ENCODE measurements at places on chromosomes 1 and 21.
A peak's percentile ranks its signal among the peaks of the same experiment; 100 is the strongest.

- DNase-seq: no peak
Measured at GRCh38 chr1:220808345-220809186, 21.9 kb downstream of the MTARC1 start.

DNA sequence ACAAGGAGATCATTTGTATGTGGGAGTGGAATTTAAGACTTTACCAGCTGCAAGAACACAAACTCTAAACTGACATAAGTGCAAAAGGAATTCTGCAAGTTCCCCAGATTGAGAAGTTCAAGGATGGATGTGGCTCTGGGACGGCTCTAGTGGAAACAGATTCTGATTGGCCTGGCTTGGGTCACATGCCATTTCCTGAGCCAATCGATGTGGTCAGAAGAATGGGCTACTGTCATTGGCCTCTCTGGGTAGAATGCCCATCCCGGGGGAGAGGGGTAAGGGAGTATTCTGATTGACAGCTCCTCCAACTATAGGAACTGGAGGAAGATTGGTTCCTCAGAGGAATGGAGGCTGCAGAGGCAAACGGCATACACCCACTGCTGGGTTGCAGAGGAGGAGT is 6.0 kb upstream of the IFNLR1 start:
- DNase-seq: no peak

GRCh38 chr1:119870917-119871596 is 25.3 kb downstream of the ADAM30 start:
- peak; percentile 61 for DNase-seq

DNA sequence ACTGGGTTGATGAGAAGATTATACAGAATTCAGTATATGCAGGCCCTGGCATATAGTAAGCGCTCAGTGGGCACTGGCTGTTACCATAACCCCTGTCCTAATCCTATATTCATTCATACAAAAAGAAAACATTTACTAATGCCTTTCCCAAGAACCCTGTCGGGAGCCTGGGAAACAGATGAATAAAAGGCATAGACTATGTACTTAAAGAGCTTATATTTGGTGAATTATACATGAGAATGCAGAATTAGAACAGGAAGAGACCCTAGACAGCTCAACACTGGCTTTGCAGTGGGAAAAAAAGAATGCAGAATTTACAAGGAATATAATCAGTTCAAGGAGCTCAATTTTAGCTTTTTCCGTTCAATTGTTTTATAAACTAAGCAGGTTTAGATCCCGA is 10.9 kb downstream of the AK2 start:
- DNase-seq: no peak

DNA sequence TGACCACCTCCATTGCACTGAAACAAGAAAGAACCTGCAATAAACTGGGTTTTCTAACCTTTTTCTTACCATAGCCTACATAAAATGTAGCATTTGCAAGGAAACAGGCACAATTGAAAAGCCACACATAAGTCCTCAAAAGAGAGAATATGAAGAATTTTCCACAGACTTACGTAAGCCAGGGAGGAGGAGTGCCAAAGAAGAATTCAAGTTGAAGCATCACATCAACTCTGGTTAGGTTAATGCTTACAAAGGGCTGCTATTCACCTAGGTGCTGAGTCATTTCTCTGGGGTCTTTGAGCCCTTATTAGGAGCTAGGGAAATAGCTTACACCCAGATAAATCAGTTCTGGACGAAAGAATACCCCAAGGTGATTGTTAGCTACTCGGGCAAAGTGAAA is 9.6 kb downstream of the OSCP1 start:
- no peak for DNase-seq

- DNase-seq: no peak
Measured at GRCh38 chr1:34787461-34788420, 5.1 kb upstream of the GJA4 start.

DNA sequence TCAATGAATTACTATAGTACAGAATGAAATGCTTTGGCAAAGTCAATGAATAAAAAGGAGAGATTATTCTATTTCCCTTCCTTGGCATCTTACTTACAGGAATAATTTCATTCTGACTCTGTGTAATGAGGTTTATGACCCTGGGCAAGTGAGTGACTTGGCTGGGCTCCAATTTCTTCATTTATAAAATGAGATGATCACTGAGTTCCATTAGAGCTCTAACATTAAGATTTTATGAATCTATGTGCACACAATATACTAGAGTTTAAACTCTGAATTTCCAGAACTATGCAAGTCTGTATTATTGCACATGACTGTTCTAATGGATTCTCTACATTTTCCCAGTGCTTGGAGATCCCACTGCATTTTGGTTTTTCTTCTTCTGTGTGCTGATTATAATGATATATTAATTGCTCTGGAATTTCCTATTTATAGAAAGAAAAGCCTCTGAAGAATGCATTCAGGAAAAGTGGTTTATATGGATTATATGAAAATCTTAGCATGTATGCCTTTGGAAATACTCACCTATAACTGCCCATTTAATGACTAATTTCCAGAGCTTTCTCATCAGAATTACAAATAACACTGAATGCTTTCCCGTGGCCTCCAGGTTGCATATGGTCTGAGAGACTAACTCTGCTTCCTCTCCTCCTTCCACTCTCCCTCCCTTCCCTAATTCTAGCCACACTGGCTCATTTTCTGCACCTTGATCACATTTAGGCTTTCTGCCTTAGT is 97.4 kb upstream of the CHRM3 start:
- DNase-seq: no peak

DNA sequence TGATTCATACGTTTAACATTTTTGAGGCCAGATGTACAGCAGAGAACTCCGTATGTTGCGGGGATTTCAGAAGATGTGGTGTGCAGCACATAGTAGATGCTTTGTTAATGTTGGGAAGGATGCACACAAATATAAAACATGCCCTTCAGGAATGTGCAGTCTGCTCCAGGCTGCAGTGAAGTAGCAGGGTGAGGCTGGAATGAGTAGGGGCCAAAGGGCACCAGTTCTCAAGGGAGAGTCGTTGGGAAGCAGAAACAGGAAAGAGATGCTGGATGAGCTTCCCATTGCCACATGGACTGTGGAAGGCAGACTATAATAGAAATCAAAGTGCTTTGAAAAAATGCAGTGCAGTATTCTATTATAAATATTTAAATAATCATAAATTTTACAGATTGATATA is 126.9 kb downstream of the NOS1AP start:
- no peak for DNase-seq

GRCh38 chr21:40331804-40332203 is 464.6 kb downstream of the PCP4 start:
- no peak for DNase-seq

DNA sequence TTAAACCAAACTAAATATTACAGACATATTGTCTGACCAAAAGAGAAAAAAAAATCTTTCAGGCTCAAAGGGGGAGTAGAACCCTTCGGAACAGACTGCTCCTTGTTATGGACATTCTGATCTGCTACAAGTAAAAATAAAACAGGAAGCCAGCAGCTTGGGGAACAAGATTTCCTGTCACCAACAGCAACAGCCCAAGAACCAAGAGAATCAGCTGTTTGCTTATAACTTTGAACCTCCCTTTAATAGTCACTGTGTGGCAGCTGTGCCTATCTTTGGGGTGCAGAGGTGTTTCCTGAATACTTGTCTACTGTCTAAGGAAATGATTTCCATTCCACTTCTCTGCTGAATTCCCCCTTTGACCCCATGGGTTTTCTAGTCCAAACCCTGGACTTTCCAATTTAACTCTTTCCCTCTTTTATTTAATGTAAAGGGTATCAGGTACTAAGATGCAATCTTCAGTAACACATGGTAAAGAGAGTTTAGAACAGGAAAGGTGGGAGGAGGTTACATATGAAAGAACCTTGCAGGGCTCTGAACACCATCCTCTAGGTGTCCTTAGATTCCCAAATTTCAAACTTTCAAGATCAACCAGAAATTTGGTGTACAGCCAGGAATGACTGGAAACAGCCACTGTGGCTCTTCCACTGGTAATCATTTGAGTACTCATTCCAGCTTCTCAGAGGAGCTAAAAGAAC is 38.6 kb downstream of the GPR3 start:
- DNase-seq: peak; percentile 42

DNA sequence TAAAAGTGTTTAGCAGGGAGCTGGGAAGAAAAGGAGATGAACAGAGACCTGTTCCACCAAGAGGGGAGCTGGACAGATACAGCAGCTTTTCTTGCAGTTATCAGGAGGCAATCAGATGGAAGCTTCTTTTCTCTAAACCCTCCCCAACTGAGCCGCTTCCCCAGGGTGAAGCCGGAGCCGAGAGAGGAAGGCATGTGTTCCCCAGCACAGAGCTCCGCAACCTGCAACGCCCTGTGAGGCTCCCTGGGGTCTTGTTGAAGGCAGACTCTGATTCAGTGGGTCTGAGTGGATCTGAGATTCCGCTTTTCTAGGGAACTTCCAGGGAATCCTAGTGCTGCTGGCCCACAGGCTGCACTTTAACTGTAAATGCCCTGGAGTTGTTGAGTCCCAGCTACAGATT is 139.1 kb upstream of the COA6 start:
- no peak for DNase-seq

DNA sequence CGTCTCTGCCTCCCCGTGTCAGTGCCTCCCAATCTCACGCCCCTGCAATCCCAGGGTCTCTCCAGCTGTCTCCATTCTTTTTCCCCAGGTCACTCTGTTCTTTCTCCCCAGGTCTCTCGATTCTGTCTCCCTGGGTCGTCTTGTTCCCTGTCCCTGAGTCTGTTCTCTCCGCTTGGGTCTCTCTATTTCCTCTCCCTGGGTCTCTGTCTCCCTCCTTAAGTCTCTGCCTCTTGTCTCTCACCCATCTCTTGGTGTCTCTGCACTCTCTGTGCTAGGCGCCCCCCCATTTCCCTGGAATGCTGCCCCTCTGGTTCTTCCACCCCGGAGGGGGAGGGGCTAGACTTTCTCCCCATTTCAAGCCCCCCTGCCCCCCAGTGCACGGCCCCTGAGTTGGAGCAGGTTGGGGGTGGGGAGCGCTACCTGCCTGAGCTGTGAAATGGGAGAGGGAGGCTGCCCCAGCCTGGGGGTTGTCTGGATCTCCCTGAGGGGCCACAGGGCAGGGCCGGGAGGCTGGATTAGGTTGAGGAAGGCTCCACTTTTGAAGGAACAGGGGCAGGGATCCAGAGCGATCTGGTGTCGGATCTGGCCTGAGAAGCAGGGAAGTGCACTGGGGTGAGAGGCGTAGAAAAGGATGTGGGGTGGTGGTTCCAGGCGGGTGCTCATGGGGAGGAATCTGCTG is 1.4 kb downstream of the PTPRF start:
- DNase-seq: no peak

DNA sequence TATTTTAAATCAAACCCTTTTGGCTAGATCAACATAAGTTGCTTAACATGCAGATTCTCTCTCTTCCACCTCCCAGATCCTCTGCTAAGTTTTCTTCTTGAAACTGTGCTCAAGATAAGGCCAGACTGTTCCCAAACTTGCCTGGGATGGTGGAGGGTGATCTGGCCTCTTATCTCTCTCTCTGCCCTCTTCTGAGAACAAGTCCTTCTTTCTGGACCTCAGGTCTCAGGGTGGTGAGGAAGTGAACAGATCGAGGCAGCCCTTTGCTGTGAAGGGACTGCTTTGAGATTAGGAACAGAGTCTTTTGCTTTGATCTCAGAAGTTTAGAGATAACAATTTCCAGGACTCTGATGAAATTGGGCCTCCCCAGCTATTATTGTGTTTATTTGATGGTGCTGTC is 70.7 kb downstream of the HUNK start:
- no peak for DNase-seq

- no peak for DNase-seq
Measured at GRCh38 chr1:157274698-157275534, 136.7 kb upstream of the ETV3 start.

DNA sequence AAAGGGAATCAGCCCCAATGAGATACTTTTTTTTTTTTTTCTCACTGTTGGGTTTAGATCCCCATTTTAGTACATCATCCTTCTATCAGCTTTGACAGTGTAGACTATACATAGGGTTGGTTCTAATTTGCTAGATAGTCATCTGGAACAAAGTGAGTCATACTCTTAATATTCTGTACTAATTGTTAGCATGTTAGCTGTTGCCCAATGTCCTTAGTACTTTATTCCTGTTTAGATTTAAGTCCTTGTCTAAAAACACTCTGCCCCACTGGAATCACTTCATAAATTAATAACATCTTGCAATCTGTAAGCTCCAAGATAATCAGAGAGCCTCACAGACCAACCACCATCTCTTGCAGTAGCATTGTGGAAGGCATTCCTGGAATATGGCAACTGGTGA is 209.8 kb upstream of the KIAA0040 start:
- DNase-seq: no peak

- peak; percentile 16 for DNase-seq
Measured at GRCh38 chr1:99004254-99004860, 304 bp downstream of the PLPPR5 start.

GRCh38 chr1:30662291-30662840 is 61.0 kb downstream of the MATN1 start:
- DNase-seq: no peak

DNA sequence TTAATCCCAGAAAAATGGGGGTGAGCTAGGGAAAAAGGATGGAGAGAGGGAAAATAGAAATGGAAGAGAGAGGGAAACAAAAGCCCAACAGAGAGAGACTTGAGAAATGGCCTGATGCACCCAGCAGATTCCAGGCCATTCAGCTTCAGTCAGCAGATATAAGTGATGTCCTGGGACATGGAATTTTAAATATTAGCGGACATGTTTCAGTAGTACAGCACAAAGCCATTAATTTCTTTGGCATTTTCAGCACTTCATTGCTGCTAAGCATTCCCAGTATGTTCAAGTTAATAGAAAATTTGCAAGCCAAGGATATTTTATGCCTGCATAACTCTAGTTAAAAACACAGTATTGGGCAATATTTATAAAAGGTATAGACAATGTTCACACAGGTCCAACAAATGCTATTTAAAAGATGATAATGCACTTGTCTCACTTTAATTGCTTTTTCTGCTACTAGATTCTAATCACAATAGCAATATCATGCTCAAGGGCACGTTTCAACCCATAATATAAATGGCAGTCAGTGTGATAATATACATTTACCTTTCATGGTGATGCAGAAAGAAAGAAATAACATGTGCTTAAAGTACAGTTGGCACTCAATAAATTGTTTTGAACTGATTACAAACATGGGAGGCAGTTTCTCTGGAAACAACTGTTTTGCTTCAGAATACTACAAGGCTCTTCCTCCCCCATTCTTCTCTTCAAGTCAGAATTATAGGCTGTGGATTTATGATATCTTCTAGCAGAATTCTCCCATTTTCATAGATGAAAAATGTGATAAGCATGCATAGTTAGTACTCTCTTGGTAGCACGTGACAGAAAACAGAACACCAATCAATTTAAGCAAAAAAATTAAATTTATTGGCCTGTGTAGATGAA is 108.1 kb upstream of the MAGI3 start:
- no peak for DNase-seq

- DNase-seq: no peak
Measured at GRCh38 chr1:17148950-17149608, 29.8 kb upstream of the PADI2 start.

- DNase-seq: no peak
Measured at GRCh38 chr1:64006276-64007051, 197.0 kb upstream of the UBE2U start.

- no peak for DNase-seq
Measured at GRCh38 chr1:185474440-185475149, 157.6 kb upstream of the IVNS1ABP start.

DNA sequence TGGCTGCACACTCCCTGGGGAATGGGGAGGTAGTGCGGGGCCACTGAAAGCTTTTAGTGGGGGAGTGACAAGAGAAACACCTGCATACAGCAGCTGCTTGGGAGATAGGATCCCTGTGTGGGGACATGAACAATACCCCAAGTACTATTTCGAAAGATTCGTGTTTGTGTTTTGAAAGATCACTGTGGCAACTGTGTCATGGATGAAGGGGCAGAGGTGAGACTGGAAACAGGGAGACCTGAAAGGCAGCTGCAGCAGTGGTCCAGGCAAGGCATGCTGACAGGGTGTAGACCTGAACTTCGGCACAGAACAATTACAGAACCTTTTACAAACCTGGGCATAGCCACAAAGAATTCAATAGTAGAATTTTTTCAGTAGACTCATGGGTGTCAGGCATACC is 32.9 kb downstream of the TENT5C start:
- DNase-seq: no peak

Data from GM13976 (cell line).